ENCODE measurements at places on chromosomes 2 and 18.

DNA sequence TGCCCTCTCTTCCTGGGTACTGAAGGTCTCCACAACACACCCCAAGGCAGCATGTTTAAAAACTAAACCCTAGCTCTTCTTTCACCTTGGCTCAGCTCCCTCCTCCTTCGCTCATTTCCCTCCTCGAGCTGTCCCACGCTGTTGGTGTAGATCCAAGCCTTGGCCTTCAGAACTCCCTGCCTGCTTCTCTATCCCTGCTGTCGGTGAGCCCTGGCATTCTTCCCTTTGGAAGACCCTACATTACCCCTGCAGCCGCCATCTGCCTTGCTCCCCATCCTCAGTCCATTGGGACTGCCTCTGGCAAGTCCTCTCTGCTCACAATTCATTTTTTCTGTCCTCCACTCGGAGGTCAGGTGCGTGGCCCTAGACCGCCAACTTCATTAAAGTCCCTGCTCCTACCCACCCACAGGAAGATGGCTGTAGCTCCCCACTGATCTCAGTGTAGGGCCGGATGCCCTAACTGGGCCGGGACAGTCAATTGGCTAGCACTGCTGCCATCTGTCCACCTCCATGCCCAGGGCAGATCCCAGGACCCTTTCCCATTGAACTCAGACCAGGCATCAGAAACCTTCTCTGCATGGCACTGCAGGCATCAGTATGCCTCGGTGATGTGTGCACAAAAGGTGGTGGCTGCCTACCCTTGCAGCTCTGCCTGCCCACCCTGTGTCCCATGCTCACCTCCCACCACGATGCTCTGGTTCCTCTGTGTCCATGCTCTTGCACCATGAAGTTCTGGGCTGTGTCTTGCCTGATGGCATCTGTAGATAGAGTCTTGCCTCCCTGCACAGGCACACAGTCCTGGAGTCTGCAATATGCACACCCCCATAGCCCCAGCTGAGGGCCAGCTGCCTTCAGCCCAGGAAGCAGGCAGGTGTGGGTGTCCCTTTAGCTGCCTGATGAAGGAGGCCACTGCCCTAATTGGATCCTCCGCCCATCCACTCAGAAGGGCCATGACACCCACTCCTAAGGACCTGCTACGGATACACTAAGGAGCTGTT is 5.7 kb downstream of the AMER3 start:
- DNase-seq: no peak

DNA sequence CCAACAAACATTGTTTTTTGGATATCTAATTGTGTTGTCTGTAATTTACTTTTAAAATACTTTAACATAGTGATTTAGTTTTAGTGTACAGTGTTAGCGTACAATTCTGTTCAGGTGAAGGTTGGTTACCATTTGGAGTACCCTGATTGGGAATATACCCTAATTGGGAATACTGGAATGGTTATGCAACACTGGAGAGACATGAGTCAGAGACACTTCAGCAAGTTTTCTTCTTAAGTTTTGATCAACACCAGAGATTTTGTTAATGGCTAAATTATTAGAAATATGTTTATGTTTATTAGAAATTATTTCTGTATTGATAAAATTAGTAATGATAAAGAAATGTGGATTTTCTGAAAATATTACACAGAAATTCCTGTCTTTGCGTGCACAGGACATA is 100.3 kb upstream of the NABP1 start:
- DNase-seq: no peak

GRCh38 chr18:45320724-45321123 is 294.6 kb upstream of the SLC14A2 start:
- DNase-seq: no peak

- DNase-seq: no peak
Observed at GRCh38 chr2:182611009-182611408, 105.0 kb upstream of the DNAJC10 start.

GRCh38 chr2:241478166-241478565 is 30.2 kb downstream of the STK25 start:
- DNase-seq: no peak

Measured in NCI-H345 (cell line).